ENCODE measurements at places on chromosomes 5 and 9. TPM values are rescaled to one million over a fixed set of nuclear protein-coding genes. Genes with fewer than 3 reads are reported as not detected.

Gene CDC20B
- total RNA-seq = 0.31 TPM

Gene ZNF618
- 14.4 TPM for total RNA-seq

Gene FOXD4L5
- total RNA-seq = 0.31 TPM

Gene PCDHB9
- total RNA-seq = 11.9 TPM

Gene GGTA1
- total RNA-seq = 1.9 TPM

Gene ORM2
- not detected for total RNA-seq

Gene SCGB3A2
- not detected for total RNA-seq

Gene IL9
- total RNA-seq = not detected

Gene PCDHGB2
- total RNA-seq = 21.9 TPM

Gene DBH
- total RNA-seq = not detected

Gene NR2F1-AS1
- 107 TPM for total RNA-seq

Gene IFNE
- total RNA-seq = not detected

Gene C5orf34
- total RNA-seq = 5.0 TPM

Gene ACOT12
- 5.0 TPM for total RNA-seq

Gene CLINT1
- 61.7 TPM for total RNA-seq

Gene SURF4
- 66.4 TPM for total RNA-seq

Gene FGD3
- 32.2 TPM for total RNA-seq

Gene CDHR2
- total RNA-seq = 0.63 TPM

Gene SPATA31D4
- not detected for total RNA-seq

Gene PCDHB5
- total RNA-seq = 16.3 TPM

Gene RASA1
- 81.4 TPM for total RNA-seq

Gene SMIM27
- 4.7 TPM for total RNA-seq

Gene IFNA21
- total RNA-seq = not detected

Gene TMOD1
- total RNA-seq = 42.6 TPM

Gene BRD9
- total RNA-seq = 66.7 TPM

Gene SUSD3
- 1.3 TPM for total RNA-seq

Gene DMRT2
- total RNA-seq = not detected

Gene SLC45A2
- 2.5 TPM for total RNA-seq

Gene ZNF454
- total RNA-seq = 25.4 TPM

Gene WDR38
- total RNA-seq = not detected

Gene HMMR
- total RNA-seq = 3.8 TPM

Gene DNAI1
- 2.2 TPM for total RNA-seq

Gene CLPTM1L
- total RNA-seq = 78.6 TPM

Gene LIFR
- total RNA-seq = 63.5 TPM

Gene GLT6D1
- total RNA-seq = not detected

Gene KLHL3
- total RNA-seq = 24.7 TPM

Gene BTNL9
- total RNA-seq = 5.6 TPM

Gene CPLANE1
- 124 TPM for total RNA-seq

Gene CDC25C
- total RNA-seq = 2.2 TPM

Gene ZDHHC12
- total RNA-seq = 3.1 TPM

Gene PCA3
- total RNA-seq = 1.6 TPM

Gene CBY3
- not detected for total RNA-seq

Gene WNT8A
- not detected for total RNA-seq

Gene PITX1
- not detected for total RNA-seq

Gene HRH2
- total RNA-seq = 8.8 TPM

Gene CDKN2A
- not detected for total RNA-seq

Gene PLCXD3
- 9.1 TPM for total RNA-seq

Gene TLR4
- 4.1 TPM for total RNA-seq

Gene ZFP2
- total RNA-seq = 10.3 TPM

Gene SLC36A2
- not detected for total RNA-seq

Gene FLT4
- total RNA-seq = 3.1 TPM

Gene PDLIM4
- total RNA-seq = 4.4 TPM

Gene PCDHB14
- 28.2 TPM for total RNA-seq

Gene CARTPT
- 0.63 TPM for total RNA-seq

Gene ST8SIA4
- total RNA-seq = 44.1 TPM

Gene FANCC
- 23.8 TPM for total RNA-seq
